ENCODE measurements at places on chromosomes 3 and 15.

GRCh38 chr3:180466401-180467011 is 135.5 kb upstream of the TTC14 start:
- no peak for DNase-seq

DNA sequence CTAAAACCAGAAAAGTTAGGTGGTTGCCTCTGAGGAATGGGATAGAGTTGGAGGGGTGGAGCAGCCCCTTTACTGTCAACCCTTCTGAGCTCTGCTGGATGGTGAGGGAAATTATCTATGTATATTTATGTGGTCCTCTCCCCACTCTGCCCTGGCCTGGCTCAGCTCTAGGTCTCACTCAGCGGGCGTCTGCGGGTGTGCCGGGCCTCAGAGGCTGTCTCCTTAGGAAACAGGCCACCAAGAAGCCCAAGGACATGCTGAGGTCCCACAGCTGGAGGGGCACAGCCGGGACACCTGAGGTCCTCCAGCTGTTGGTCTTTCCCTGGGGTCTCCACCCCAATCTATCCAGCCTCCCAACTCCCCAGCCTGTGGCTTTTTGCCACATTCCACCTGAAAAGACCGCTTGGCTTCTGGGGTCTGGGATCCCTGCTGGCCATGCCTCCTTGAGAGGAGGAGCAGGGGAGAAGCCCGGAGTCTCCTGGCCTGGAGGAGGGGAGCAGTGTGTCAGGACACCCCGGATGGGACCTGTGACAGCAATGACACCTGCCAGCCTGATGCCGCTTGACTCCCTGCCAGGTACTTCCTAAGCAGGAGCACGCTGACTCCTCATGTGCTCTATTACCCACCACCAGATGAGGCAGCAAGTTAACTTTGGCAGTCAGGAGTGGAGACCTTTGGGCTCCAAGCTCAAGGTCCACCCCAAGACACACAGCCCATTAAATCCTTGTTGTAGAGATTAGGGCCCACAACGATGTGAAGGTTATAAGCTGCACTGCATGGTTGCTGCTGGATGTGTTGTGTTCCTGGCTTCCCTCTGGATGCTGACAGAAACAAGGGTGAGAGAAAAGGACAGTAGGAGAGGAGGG is at the start of gene SLC28A1:
TSS of gene SLC28A1 (plus strand) at position 747 of the 866 bp plus-strand sequence. CDS start 3,099 bp downstream, outside the sequence.
- DNase-seq, result no peak

- DNase-seq, result no peak
Observed at GRCh38 chr15:91376038-91376437, 276.0 kb downstream of the SV2B start.

- DNase-seq, result no peak
Observed at GRCh38 chr3:171397089-171397488, 63.1 kb downstream of the TNIK start.

GRCh38 chr3:38534604-38535003 is 38.5 kb downstream of the EXOG start:
- DNase-seq, result no peak

GRCh38 chr3:76383781-76384180 is 598.4 kb upstream of the ZNF717 start:
- no peak for DNase-seq

GRCh38 chr3:143581972-143582722 is 266.1 kb downstream of the SLC9A9 start:
- no peak for DNase-seq

DNA sequence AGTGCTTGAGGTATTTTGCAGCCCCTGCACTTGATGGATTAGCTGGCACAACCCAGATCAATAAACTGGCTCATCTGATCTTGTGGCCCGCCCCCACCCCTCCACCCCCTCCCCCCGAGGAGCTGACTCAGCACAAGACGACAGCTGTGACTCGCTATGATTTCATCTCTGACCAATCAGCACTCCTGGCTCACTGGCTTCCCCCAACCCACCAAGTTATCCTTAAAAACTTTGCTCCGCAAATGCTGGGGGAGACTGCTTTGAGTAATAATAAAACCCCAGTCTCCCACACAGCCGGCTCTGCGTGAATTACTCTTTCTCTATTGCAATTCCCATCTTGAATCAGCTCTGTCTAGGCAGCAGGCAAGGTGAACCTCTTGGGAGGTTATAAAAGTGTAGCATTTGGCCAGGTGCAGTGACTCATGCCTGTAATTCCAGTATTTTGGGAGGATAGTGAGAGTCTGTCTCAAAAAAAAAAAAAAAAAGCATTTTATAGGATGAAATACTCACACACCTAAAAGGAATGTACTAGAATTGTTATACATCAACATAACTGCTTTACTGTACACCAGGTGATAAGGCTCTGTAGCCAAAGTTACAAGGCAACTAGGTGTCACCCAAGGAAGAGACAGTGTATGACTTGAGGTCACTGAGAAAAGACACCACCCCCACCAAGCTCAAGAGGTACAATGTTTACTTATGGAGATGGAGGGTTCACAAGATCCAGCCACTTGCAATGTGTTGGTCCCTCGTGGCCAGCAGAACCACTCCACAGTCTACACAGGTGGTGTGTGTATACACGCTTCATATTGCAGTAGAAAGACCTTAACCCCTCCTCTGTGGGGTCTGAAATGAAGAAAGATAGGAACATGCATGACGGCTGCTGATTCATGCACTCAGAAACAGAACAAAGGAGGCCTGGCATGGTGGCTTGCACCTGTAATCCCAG is 8.6 kb downstream of the ZNF445 start:
- DNase-seq, result no peak

- no peak for DNase-seq
Observed at GRCh38 chr3:25531971-25532370, 103.9 kb downstream of the RARB start.

DNA sequence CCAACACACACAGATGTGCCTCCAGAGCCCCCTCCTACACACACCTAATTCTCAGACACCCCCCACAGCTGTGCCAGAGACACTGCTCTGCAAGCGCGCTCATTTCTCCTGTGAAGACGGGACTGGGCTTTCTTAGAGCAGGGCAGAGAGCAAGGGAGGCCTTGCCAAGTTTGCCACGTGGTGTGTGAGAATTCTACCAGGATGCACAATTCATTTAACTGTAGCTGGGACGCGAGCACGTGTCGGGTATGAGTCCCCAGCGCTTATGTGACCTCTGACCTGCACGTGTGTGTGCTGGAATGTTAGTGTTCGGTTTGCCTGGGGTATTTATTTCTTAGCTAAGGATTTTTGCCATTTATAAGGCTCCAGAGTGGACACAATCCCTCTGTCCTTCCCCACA is 37.0 kb downstream of the FEM1B start:
- no peak for DNase-seq

DNA sequence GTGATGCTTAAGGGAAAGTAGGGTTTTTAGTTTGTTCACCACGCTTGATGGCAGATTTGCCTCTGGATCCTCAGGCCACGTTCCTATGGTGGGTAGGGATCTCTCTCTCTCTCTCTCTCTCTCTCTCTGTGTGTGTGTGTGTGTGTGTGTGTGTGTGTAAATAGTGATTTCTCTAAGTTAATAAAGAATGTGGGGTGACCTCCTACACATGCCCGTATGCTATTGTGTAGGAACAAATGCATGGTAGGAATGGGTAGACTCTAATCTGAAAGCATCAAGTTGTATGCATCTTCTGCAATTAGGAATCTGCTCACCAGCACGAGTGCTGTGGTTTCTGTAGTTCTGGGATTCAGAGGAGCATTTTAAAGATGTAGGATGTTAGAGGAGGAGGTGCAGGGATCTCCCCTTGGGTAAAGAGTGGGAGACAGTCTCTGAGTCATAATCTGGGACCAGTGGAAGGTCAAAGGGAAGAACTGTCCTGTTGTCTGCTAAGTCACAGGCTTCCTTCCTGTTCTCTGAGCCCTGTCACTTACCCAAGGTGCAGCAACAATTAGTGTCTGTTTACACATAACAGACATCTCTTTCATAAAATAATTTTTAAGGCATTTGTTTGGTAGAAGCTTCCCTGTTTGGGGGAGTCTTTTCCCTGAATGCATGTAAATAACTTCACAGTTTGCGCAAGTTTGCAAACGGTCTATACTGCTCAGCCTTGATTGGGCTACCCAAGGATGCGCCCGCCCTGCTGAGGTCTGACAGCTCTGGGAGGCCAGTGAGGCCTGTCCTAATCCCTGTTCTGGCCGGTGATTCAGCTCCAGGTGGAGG is 139.8 kb downstream of the IGF1R start:
- DNase-seq, result no peak

DNA sequence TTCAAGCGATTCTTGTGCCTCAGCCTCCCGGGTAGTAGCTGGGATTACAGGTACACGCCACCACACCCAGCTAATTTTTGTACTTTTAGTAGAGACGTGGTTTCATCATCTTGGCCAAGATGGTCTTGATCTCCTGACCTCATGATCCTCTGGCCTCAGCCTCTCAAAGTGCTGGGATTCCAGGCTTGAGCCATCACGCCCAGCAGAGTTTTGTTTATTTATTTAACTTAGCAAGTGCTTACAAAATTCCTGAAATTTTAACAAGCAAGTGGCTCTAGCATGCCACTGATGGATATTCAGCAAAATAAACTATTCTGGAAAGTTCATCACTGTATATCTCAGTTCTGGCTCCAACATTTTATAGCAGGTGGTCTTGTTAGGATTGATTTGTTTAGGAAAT is 585.9 kb downstream of the OTOL1 start:
- DNase-seq, result no peak

GRCh38 chr3:45497963-45498362 is 96.6 kb upstream of the LIMD1 start:
- no peak for DNase-seq

- DNase-seq, result no peak
Observed at GRCh38 chr3:31530960-31531335, 1.8 kb upstream of the STT3B start.

DNA sequence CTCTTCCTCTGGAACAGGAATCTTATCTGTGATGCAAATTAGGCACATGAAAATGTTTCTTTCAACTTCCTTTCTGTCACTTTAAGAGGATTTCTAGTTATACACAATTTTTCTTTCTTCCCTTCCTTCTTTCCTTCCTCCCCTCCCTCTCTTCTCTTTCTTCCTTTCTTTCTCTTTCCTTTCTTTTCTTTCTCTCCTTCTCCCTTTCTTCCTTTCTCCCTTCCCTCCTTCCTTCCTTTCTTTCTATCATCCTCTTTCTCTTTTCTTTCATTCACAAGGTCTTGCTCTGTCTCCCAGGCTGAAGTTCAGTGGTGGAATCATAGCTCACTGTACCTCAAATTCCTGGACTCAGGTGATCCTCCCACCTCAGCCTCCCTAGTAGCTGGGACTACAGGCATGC is 18.0 kb upstream of the C2CD4B start:
- DNase-seq, result no peak

DNA sequence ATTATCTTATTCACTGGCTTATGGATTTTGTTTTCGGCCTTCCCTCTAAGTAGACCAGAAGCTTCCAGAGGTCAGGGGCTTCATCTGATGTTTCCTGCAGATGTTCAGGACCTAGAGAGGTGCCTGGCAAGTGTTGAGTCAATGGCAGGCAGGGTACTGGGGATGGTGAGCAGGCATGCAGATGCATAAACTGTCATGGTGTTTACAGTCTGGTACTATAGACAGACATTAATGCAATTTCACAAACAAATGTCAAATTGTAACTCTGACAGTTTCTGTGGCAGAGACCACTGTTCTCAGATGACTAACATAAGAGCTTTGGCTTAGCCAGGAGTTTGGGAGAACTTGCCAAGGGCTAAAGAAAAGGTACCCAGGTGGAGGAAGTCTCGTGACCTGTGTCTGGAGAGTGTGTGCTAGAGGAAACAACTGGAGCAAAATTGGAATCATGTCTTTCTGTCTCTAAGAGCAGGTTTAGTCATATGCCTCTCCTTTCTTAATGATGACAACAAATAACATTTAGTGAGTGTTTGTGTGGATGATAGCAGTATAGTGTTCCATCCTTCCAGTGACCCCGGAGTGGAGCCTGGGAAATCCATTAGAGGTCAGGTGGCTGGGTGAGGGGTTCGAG is 53.7 kb upstream of the TRAK1 start:
- no peak for DNase-seq

- DNase-seq, result no peak
Observed at GRCh38 chr3:173065543-173065981, 75.5 kb downstream of the SPATA16 start.

Measured in NCI-H1417 treated with DMSO at 0.1 percent for 48 hours (cell line).